Activated CD8-positive, alpha-beta memory T cell treated with anti-CD3 and anti-CD28 coated beads, Interleukin-2, amount 50 U/mL, for 4 hours (primary cell): ENCODE measurements at places on chromosomes 6 and 20.

DNA sequence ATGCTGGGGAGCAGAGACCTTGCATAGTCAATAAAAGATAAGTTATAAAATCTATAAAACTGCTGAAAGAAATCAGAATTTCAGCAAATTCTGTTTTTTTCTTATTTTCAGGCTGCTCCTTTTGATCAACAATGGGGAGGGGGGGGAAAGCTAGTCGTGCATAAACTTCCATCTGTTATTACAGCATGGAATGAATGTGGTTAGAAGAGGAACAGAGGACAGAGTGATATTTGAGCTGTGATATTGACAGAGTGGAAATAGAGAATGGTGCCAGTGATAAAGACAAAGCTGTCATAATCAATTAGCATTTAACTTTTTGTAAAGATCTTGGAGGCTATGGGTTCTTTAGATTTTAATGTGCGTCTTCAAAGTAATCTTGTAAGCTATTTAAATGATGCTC, 43.4 kb upstream of the QKI start:
- DNase-seq, result no peak

GRCh38 chr6:76694795-76695194, 622.3 kb upstream of the IMPG1 start:
- DNase-seq, result no peak

- DNase-seq, result no peak
Observed at GRCh38 chr20:37816003-37816402, 86.9 kb upstream of the VSTM2L start.

- no peak for DNase-seq
Observed at GRCh38 chr6:67248077-67248476, 1387.0 kb upstream of the ADGRB3 start.

DNA sequence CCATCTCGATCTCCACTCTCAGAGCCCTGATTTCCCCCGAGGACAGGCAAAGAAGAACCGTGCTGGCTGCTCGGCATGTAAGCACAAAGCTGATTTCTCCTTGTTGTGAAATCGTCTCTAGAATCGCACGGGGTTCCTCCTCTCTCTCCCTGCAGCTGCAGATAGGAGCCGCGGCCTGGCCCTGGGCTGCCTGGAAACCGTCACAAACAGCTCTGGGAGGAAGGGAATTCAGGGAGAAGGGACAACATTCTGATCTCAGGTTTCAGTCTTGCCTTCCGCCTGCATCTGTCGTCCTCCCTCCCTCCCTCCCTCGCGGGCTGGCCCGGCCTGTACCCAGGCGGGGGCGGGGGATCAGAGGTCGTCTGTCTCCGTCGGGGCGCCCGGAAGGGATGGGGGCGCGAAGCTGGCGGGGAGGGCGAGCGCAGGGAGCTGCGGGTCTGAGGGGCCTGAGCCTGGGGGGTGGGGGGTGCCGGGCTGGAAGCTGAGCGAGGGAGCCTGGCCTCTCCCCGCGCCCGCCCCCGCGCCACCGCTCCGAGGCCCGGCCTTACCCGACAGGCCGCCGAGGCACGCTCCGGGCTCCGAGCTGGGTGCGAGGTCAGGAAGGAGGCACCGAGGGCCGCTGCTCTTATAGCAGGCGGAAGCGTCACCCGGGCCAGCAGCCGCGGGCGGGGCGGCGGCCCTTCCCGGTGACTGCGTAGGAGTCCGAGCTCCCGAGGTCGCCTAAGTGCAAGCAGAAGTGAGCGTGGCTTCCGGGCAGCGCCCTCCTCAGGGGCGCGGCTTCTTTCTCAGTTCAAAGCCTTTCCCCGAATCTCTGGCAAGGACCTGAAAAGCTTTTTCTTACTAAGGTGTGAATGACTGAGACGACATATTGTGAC, at the start of gene SERPINB1:
Gene SERPINB1, minus strand, starts transcription at position 600 of the 875 bp plus-strand sequence. CDS start 1,277 bp downstream, outside the sequence.
- peak; percentile 74 for DNase-seq

- no peak for DNase-seq
Observed at GRCh38 chr20:38272398-38272797, 11.9 kb upstream of the KIAA1755 start.

DNA sequence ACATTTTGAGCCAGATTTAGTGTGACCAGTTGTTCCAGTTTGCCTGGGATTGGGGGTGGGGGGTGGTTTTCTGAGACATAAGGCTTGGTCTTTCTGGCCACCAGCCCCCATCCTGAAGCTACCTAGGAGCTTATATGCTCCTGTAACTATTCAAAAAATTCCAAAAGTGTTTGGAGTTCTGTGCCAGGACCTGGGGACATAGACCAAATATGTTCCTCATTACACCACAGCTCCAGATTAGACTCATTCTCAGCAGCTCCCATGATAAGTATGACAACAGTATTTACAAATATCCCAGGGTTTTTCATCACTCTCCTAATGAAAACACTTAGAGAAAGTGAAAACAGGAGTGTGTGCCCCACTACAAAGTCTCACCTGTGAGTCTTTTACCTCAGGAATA, 37.8 kb upstream of the RNF144B start:
- no peak for DNase-seq

GRCh38 chr20:13613917-13614316, 24.8 kb downstream of the TASP1 start:
- no peak for DNase-seq

- DNase-seq, result peak; percentile 27
Observed at GRCh38 chr20:59253779-59254319, 46.6 kb upstream of the EDN3 start.

DNA sequence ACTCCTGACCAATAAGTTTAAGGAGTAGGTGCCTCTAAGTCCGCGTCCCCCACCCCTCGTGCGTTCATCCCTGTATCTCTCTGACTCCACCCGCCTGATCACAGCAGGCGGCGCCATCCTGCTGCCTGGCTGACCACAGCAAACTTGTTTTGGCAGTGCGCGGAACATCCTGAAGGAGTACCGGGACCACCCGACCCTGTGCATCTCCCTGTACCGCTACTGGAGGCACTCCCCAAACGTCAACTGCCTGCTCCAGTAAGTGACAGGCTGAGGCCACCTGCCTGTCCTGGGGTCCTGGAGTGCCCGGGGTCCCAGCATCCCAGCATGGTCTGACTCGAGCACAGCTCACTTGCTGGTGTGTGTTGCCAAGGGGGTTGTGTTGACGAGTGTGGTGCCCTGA, 19.0 kb downstream of the PNLDC1 start:
- DNase-seq, result no peak
